ENCODE measurements at places on chromosomes 3 and 15.

DNA sequence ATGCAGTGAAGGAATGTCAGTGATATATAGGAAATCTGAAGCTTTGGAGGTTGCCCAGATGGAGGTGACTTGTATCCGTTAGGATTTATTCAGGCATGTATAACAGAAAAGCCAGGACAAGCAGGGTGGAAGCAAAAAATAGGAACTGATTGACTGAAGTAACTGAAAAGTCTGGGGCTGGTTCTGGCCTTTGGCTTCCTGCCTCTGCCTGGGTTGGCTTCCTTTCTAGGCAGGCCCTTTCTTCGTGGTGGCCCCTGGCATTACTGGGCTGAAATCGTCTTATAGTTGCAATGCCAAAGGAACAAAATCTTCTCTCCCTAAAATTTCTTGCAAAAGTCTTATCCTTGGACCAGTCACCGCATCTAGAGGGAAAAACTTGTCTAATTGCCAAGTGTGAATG is 386.1 kb downstream of the PTPRG start:
- H3K4me3 ChIP-seq, result no peak overlapping the region
- H3K4me1 ChIP-seq, result no peaks in the 10 kb centered on the region
- H3K27me3 ChIP-seq, result no peaks in the 10 kb centered on the region
- DNase-seq, result no peak
- no peak overlapping the region for H3K27ac ChIP-seq

GRCh38 chr3:41933154-41933676 is 28.7 kb downstream of the ULK4 start:
- no peaks in the 10 kb centered on the region for H3K27me3 ChIP-seq
- no peaks in the 10 kb centered on the region for H3K36me3 ChIP-seq
- DNase-seq, result no peak
- no peaks in the 10 kb centered on the region for H3K4me1 ChIP-seq
- no peak overlapping the region for H3K27ac ChIP-seq
- no peak overlapping the region for H3K4me3 ChIP-seq

DNA sequence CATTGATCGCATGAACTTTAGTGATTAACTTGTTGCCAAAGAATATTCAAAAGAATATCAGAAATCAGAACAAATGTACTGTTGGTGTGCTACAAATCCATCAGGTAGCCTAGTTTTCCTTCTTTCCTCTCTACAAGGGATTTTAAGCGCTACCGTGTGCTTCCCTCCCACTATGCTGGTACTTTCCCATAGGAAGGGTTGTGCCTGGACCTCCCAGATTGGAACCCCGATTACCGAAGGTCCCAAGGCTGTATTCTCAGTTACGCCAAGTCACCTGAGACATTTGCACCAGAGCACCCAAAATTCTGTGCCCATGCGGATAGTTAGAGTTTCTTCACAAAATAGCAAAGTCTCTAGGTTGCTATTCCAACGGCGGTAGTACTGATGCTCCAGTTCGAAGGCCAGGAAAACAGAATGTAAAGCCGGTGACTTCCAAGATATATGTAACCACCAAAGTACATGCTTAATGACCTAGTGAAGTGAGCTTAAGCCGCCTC is 23.4 kb upstream of the GATM start:
- H3K4me1 ChIP-seq, result peaks cover 7% of the 10 kb centered on the region
- H3K4me3 ChIP-seq, result peak overlapping the region; percentile 86
- H3K27me3 ChIP-seq, result no peaks in the 10 kb centered on the region
- H3K27ac ChIP-seq, result peak overlapping the region; percentile 70
- DNase-seq, result no peak
- H3K36me3 ChIP-seq, result peaks cover 17% of the 10 kb centered on the region

DNA sequence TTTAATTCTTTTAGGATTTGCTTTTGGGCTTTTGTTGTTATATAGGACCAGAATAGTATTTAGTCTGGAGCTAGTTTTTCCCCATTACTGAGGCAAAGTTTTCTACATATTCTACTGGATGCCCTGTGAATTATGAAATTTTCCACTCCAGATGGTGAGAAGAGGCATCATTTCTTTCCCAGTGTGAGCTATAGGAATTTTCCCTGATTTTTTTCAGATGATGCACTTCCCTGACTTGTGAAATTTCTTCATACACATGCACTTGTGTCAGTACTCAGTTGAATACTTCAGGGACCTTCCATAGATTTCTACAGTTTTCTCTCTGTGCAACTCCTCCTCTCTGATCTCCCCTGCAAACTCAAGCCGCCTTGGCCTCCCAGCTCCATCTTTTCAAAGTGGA is 73.7 kb upstream of the SLCO2A1 start:
- H3K4me1 ChIP-seq, result no peaks in the 10 kb centered on the region
- DNase-seq, result no peak
- no peaks in the 10 kb centered on the region for H3K27me3 ChIP-seq
- H3K27ac ChIP-seq, result no peak overlapping the region

- H3K27ac ChIP-seq, result 0 out of 2 replicates have a peak overlapping the region, but pooled peaks have one; percentile 2
- peaks cover 4% of the 10 kb centered on the region for H3K4me1 ChIP-seq
- H3K4me3 ChIP-seq, result peak overlapping the region; percentile 35
- peak; percentile 78 for DNase-seq
These were observed 10.8 kb upstream of the MFSD1 start for GRCh38 chr3:158790901-158791589.

DNA sequence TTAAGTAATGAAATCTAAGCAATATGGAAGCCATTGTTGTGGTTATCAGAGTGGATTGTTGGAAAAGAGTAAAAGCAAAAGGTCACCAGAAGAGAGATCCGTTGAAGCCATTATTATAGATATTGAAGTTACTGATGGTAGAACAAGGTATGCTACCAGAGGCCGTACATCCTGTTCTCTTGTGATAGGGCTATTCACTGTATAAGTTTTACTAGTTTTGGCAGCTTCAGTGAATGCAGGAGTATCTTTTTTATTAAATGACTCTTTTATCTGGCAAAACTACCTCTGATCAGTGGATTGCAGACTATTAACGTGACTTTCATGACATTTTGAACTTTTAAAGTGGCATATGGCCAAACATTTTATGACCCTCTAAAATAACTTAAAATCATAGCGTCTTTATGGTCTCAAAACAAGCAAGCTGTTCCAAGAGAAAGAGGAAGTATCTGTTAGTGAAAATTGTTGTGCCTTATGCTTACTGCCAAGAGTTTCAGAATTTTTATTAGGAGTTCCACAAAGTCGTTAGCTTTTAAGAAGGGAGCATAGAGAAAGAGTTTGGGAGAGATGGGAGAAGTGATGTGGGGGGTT is 102.9 kb downstream of the LRRC49 start:
- no peaks in the 10 kb centered on the region for H3K27me3 ChIP-seq
- no peaks in the 10 kb centered on the region for H3K4me1 ChIP-seq
- H3K36me3 ChIP-seq, result no peaks in the 10 kb centered on the region
- H3K27ac ChIP-seq, result no peak overlapping the region
- no peak overlapping the region for H3K4me3 ChIP-seq
- DNase-seq, result no peak

DNA sequence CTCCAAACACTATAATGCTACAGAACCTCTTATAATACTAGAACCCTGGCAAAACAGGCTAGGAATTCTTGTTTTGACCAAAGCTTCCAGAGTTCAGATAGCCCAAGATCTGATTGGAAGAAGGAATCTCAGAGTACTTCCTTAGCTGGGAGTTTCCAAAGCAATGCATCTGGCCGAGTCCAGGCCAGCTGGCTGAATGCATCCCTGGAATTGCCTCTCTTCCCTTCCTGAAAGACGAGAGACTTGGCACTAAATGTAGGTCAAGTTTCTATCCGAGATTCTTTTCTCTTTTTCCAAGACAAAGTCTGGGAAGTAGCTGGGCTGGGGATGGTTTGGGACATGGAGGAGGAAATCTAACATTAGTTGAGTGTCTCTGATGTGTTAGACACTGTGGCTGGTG is 68.7 kb upstream of the ADPGK start:
- no peaks in the 10 kb centered on the region for H3K36me3 ChIP-seq
- H3K27ac ChIP-seq, result no peak overlapping the region
- no peak overlapping the region for H3K4me3 ChIP-seq
- no peaks in the 10 kb centered on the region for H3K4me1 ChIP-seq

DNA sequence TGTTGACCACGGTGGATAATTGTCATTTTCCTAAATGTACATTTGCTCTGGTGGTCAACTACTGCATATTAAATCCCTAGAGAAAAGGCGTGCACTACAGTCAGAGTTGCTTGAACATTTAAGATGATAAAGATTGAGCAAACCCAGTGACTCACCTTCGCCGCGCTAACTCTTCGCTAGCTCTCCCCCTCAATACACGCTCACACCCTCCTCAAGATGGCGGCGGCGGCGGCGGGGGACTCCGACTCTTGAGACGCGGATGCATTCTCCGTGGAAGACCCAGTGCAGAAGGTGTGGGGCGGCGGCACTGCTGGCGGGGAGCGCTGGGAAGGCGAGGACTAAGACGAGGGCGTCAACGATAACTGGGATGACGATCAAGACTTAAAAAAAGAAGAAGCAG is 79.8 kb upstream of the PFN2 start:
- no peak for DNase-seq
- H3K4me3 ChIP-seq, result no peak overlapping the region
- H3K4me1 ChIP-seq, result no peaks in the 10 kb centered on the region
- H3K36me3 ChIP-seq, result no peaks in the 10 kb centered on the region

DNA sequence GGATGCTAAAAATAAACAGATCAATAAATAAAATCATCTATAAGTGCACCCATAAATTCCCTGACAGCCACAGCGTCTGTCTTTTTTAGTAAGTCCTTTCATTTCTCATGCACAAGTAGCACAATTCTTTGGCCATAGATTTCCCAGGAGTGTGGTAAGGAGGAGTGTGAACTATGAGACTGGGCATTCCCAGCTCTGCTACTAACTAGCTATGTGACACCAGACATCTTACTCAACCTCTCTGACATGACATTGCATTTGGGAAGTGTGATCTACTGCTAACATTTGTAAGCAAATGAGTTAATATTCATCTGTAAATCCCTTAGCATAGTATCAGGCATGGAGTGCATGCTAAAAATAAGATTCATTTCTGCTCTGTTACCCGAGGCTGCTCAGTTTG is 301.7 kb downstream of the NTRK3 start:
- no peak overlapping the region for H3K4me3 ChIP-seq
- no peaks in the 10 kb centered on the region for H3K27me3 ChIP-seq
- H3K27ac ChIP-seq, result no peak overlapping the region
- no peaks in the 10 kb centered on the region for H3K4me1 ChIP-seq

DNA sequence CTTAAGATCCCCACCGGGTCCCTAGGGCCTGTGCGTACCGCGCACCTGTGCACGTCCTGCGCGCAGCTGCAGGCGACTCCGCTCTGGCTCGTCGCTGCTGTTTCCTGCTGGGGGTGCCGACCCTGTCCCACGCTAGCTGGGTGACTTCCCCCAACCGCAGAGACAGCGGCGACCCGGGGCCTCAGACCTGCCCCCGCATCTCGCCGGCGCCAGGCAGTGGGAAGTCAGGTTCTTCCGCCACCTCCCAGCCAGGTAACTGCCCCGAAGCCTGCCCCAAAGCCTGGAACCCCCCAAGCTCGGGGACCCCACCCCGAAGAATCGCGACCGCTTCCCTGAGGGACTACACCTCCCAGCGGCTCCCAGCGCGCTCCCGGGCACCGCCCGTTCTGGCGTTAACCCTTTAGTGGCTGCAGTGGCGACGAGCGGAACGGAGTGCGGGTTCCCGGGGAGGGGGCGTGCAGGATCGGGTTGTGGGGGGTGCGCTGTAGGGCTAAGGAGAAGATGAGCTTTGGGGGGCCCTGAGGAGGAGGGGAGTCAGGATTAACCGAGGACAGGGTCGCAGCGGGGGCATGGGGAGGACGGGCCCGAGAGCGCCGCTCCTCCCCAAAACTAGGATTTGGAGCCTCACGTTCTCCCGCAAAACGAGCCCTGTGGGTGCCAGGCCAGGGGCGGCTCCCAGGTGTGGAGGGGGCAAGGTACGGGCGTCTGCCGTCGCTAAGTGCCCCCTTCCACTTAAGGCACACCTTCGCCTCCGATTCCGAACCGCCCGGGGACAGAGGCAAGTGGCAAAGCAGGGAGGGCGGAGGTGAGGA is 589 bp downstream of the NEIL1 start:
- H3K36me3 ChIP-seq, result no peaks in the 10 kb centered on the region
- H3K27ac ChIP-seq, result no peak overlapping the region
- H3K4me3 ChIP-seq, result peak overlapping the region; percentile 55
- peaks cover 2% of the 10 kb centered on the region for H3K4me1 ChIP-seq
- DNase-seq, result peak; percentile 47
- no peaks in the 10 kb centered on the region for H3K27me3 ChIP-seq

- H3K27me3 ChIP-seq, result no peaks in the 10 kb centered on the region
- H3K4me1 ChIP-seq, result peaks cover 8% of the 10 kb centered on the region
- H3K4me3 ChIP-seq, result no peak overlapping the region
- DNase-seq, result no peak
These were observed 9.3 kb downstream of the DISP2 start for GRCh38 chr15:40367371-40367685.

DNA sequence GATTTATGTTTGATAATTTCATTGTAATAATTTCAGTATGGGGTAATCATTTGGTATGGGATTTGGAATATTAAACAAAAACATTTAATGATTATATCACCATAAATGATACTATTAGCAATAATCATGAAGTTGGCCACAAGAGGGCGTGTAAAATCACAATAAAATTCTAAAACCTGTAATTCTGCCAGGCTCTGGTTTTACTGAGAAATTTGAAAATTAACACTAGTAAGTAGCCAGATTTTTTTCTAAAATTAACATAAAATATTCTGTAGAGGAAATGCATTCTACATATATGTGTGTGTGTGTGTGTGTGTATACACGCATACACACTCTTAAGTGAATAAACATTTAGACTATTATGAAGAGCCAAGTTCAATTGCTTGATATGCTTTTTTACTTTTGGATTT is 40.5 kb downstream of the FEZF2 start:
- H3K36me3 ChIP-seq, result no peaks in the 10 kb centered on the region
- no peak for DNase-seq
- H3K27ac ChIP-seq, result no peak overlapping the region
- no peak overlapping the region for H3K4me3 ChIP-seq
- H3K4me1 ChIP-seq, result peaks cover 7% of the 10 kb centered on the region

DNA sequence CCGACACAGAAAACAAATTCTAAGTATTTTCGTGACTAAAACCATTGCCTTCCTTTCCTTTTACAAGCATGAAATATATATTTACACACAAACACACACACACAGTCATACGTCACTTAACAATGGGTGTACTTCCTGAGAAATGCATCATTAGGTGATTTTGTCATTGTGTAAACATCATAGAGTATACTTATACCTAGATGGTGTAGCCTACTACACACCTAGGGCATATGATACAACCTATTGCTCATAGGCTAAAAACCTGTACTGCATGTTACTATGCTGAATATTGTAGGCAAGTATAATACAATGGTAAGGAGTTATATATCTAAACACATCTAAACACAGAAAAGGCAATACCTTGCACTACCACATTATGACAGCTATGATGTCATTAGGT is 28.6 kb downstream of the COL6A5 start:
- H3K36me3 ChIP-seq, result no peaks in the 10 kb centered on the region
- no peak for DNase-seq
- no peak overlapping the region for H3K27ac ChIP-seq
- no peaks in the 10 kb centered on the region for H3K27me3 ChIP-seq

GRCh38 chr15:62663547-62663946 is 379.0 kb upstream of the TPM1 start:
- H3K27ac ChIP-seq, result no peak overlapping the region
- no peak overlapping the region for H3K4me3 ChIP-seq
- peaks cover 5% of the 10 kb centered on the region for H3K36me3 ChIP-seq
- DNase-seq, result no peak
- H3K4me1 ChIP-seq, result 0 out of 2 replicates have a peak, but pooled peaks cover 3% of the 10 kb centered on the region
- no peaks in the 10 kb centered on the region for H3K27me3 ChIP-seq

GRCh38 chr15:33292717-33293307 is 18.0 kb upstream of the RYR3 start:
- no peaks in the 10 kb centered on the region for H3K4me1 ChIP-seq
- H3K27ac ChIP-seq, result no peak overlapping the region
- DNase-seq, result peak; percentile 91
- H3K4me3 ChIP-seq, result no peak overlapping the region
- H3K27me3 ChIP-seq, result no peaks in the 10 kb centered on the region

Measured in SJCRH30 (cell line).